Activated CD8-positive, alpha-beta memory T cell treated with anti-CD3 and anti-CD28 coated beads, Interleukin-2, amount 10 ng/mL, durations not matched to agents 7 days and 5 days (primary cell): ENCODE measurements at places on chromosomes 5 and 9.

- no peaks in the 10 kb centered on the region for H3K36me3 ChIP-seq
- peaks cover 17% of the 10 kb centered on the region for H3K27me3 ChIP-seq
- H3K27ac ChIP-seq, result no peak overlapping the region
- H3K4me3 ChIP-seq, result no peak overlapping the region
Measured at GRCh38 chr9:97564291-97565175, 63.1 kb downstream of the TMOD1 start.

GRCh38 chr5:177489119-177489716 lies 8.2 kb downstream of the PDLIM7 start:
- H3K4me1 ChIP-seq, result peaks cover 12% of the 10 kb centered on the region
- no peak for DNase-seq
- H3K27ac ChIP-seq, result no peak overlapping the region
- no peaks in the 10 kb centered on the region for H3K27me3 ChIP-seq
- peaks cover 15% of the 10 kb centered on the region for H3K36me3 ChIP-seq

DNA sequence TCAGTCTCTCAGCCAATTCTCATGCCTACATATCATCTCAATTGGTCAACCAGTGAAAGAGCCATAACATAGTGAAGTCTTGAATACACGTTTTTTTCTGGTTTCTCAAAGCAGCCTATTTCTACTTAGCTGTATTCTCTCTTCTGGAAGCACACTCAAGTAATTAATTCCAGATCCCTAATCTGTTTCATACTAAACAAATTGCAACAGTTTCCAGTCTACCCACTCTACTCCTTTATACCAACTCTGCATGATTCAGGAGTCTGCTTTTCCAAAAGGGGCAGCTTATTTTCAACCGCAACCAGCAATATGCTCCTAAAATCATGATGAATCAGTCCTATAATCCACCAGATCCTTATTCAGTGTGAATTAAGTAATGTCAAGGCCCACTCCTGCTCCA lies 211.7 kb downstream of the TLE1 start:
- H3K36me3 ChIP-seq, result no peaks in the 10 kb centered on the region
- H3K4me1 ChIP-seq, result no peaks in the 10 kb centered on the region
- no peaks in the 10 kb centered on the region for H3K27me3 ChIP-seq
- no peak overlapping the region for H3K4me3 ChIP-seq

DNA sequence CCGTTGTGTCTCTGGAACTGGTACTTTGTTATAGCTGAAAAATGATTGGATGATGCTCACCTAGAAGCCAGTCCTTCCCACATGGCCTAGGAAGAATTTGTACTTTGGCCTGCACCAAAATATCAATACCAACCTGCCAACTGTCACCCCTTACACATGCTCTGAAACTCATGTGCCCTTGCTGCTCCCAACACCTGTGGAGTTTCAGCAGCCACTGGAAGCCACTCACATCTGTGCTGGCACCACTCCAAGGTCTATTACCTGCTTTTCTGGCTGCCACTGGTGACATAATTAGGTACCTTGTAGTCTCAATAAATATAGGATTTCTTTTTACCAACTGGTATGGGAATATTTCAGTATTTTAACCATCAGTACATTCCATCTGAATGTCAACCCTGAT lies 363.6 kb downstream of the SH3GL2 start:
- H3K36me3 ChIP-seq, result no peaks in the 10 kb centered on the region
- no peaks in the 10 kb centered on the region for H3K4me1 ChIP-seq
- no peaks in the 10 kb centered on the region for H3K27me3 ChIP-seq
- no peak overlapping the region for H3K4me3 ChIP-seq
- DNase-seq, result no peak

GRCh38 chr9:123073991-123074422 lies 40.5 kb downstream of the GPR21 start:
- peaks cover 12% of the 10 kb centered on the region for H3K36me3 ChIP-seq
- peaks cover 3% of the 10 kb centered on the region for H3K4me1 ChIP-seq
- H3K27ac ChIP-seq, result no peak overlapping the region
- no peak for DNase-seq

DNA sequence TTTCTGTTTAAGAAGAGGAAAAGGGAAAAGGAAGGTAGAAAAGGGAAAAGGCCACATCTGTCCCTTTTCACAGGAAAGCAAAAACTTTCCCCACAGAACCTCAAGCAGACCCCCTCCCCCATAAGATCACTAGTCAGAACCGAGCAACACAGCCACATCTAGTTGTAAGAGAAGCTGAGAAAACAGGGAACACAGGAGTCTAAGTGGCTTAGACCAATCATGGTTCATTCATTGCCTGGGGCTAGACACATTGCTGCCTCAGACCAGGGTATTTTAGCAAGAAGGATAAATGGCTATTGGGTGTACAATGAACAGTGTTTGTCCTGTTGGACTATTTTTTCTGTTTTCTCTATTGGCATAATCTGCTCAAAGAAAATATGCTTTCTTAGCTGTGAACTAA lies 98.0 kb downstream of the ARL15 start:
- no peaks in the 10 kb centered on the region for H3K4me1 ChIP-seq
- H3K27me3 ChIP-seq, result no peaks in the 10 kb centered on the region
- no peaks in the 10 kb centered on the region for H3K36me3 ChIP-seq

GRCh38 chr5:140239939-140240700 lies 62.8 kb downstream of the PFDN1 start:
- H3K27ac ChIP-seq, result no peak overlapping the region
- peaks cover 8% of the 10 kb centered on the region for H3K4me1 ChIP-seq
- peak; percentile 75 for DNase-seq
- no peaks in the 10 kb centered on the region for H3K27me3 ChIP-seq
- H3K4me3 ChIP-seq, result no peak overlapping the region
- peaks cover 5% of the 10 kb centered on the region for H3K36me3 ChIP-seq

DNA sequence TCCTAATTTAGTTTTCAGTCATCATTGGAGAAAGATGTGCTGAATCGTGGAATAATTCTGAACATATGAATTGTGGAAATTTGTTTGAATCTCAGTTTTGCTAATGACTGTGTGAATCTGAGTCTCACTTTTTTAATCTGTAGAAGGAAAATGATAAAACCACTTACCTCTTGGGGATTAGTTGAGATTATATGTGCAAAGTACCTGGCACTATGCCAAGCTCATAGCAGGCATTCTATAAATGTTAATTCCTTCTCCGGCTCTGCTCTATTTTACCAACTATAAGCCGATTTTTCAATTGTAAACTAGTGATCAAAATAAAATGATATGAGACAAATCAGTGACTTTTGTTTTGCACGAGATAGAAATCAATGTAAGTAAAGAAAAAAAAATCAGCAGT lies 290.8 kb downstream of the TRPM3 start:
- H3K4me1 ChIP-seq, result no peaks in the 10 kb centered on the region
- no peak overlapping the region for H3K27ac ChIP-seq
- no peaks in the 10 kb centered on the region for H3K36me3 ChIP-seq
- no peak overlapping the region for H3K4me3 ChIP-seq
- H3K27me3 ChIP-seq, result peaks cover 2% of the 10 kb centered on the region
- no peak for DNase-seq

DNA sequence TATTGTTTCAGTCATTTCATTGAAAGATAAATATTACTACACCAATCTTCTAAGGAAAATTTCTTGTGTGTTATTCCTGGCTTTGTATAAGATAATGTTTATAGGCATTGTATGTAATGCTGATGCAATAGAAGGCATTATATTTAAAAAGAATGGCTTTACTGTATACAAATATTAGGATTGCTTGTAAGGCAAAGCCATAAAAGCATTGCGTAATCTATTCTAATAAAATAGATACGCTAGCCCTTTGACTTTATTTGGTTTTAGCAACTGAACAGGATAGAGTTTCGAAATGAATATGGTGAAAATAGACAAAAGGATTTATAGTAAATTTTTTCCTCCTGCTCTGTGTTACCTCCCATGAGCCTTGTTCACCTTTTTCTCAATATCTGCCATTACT lies 5.5 kb upstream of the LYSMD3 start:
- H3K4me3 ChIP-seq, result no peak overlapping the region
- H3K27me3 ChIP-seq, result peaks cover 51% of the 10 kb centered on the region
- H3K27ac ChIP-seq, result no peak overlapping the region
- no peaks in the 10 kb centered on the region for H3K4me1 ChIP-seq

DNA sequence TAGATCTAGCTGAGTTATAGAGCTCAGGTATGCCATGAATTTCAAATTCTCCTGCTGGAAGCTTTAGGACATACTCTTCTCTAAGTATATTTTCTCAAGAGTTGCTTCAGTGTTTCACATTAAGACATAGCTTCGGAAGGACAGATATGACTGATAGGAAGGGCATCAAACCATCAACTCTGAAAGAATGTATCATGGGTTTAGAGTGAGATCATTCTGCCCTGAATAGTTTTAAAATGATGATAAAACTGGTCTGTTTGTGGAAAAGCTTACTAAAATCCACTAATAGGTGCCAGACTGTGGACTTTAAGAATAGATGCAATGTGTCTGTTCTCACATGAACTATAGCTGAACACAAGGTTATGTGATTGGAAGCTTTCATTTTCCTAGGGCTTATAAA lies 8.4 kb downstream of the SPEF2 start:
- H3K27ac ChIP-seq, result peak overlapping the region; percentile 66
- no peak for DNase-seq
- no peaks in the 10 kb centered on the region for H3K27me3 ChIP-seq
- H3K36me3 ChIP-seq, result peaks cover 33% of the 10 kb centered on the region
- peak overlapping the region; percentile 11 for H3K4me3 ChIP-seq
- peaks cover 39% of the 10 kb centered on the region for H3K4me1 ChIP-seq

DNA sequence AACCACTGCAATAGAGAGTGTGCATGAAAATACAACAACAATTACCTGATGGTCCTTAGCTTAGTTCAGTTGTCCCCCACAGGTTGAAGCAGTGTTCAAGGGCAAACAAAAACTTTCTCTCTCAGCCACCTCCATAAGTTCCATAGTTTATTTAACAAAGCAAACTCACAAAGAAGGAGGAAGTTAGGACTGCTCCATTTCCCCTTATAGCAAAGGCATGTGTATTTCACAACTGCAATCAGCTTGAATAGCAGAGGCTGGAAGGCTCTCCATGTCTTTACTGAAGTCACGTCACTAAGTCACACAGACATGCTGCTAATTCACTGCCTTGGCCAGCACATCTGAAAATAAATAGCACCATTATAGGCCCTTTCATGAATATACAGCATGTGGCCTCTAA lies 43.3 kb downstream of the DOCK8 start:
- H3K36me3 ChIP-seq, result peaks cover 41% of the 10 kb centered on the region
- no peaks in the 10 kb centered on the region for H3K27me3 ChIP-seq
- no peak overlapping the region for H3K4me3 ChIP-seq
- DNase-seq, result no peak
- peaks cover 30% of the 10 kb centered on the region for H3K4me1 ChIP-seq

- peaks cover 8% of the 10 kb centered on the region for H3K36me3 ChIP-seq
- no peak overlapping the region for H3K4me3 ChIP-seq
- no peak overlapping the region for H3K27ac ChIP-seq
- H3K4me1 ChIP-seq, result no peaks in the 10 kb centered on the region
- no peak for DNase-seq
- no peaks in the 10 kb centered on the region for H3K27me3 ChIP-seq
Measured at GRCh38 chr5:61394078-61394704, 62.1 kb downstream of the ZSWIM6 start.

- H3K4me1 ChIP-seq, result no peaks in the 10 kb centered on the region
- H3K36me3 ChIP-seq, result no peaks in the 10 kb centered on the region
- H3K4me3 ChIP-seq, result no peak overlapping the region
Measured at GRCh38 chr5:89946916-89947315, 462.6 kb downstream of the CETN3 start.

DNA sequence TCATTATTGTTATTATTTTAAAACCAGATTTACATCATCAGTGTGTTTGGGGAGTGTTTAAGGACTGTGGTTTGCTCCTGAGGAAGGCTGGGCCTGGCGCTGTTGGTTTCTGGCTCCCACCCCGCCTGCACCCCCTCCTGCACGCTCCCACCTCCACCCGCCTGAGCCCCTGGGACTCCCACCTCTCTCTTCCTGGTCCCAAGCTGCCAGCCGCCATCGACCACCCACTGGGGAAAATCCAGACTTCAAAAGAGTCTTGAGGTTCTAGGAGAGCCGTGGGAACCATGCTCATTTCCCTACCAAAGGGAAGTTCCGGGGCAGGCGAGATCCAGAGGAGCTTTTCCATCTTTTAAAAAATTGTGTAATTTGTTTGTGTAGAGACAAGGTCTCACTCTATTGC lies 35.0 kb upstream of the FUBP3 start:
- H3K4me3 ChIP-seq, result no peak overlapping the region
- peaks cover 16% of the 10 kb centered on the region for H3K27me3 ChIP-seq
- no peaks in the 10 kb centered on the region for H3K36me3 ChIP-seq
- no peak overlapping the region for H3K27ac ChIP-seq

- H3K27ac ChIP-seq, result no peak overlapping the region
- H3K4me1 ChIP-seq, result peaks cover 2% of the 10 kb centered on the region
- H3K4me3 ChIP-seq, result no peak overlapping the region
- DNase-seq, result no peak
- H3K36me3 ChIP-seq, result no peaks in the 10 kb centered on the region
- no peaks in the 10 kb centered on the region for H3K27me3 ChIP-seq
Measured at GRCh38 chr5:82720213-82721086, 356.7 kb downstream of the TMEM167A start.

GRCh38 chr5:173780235-173781234 lies 107.6 kb upstream of the CPEB4 start:
- H3K4me1 ChIP-seq, result peaks cover 18% of the 10 kb centered on the region
- H3K27me3 ChIP-seq, result no peaks in the 10 kb centered on the region
- no peaks in the 10 kb centered on the region for H3K36me3 ChIP-seq
- DNase-seq, result no peak
- no peak overlapping the region for H3K27ac ChIP-seq
- H3K4me3 ChIP-seq, result no peak overlapping the region

DNA sequence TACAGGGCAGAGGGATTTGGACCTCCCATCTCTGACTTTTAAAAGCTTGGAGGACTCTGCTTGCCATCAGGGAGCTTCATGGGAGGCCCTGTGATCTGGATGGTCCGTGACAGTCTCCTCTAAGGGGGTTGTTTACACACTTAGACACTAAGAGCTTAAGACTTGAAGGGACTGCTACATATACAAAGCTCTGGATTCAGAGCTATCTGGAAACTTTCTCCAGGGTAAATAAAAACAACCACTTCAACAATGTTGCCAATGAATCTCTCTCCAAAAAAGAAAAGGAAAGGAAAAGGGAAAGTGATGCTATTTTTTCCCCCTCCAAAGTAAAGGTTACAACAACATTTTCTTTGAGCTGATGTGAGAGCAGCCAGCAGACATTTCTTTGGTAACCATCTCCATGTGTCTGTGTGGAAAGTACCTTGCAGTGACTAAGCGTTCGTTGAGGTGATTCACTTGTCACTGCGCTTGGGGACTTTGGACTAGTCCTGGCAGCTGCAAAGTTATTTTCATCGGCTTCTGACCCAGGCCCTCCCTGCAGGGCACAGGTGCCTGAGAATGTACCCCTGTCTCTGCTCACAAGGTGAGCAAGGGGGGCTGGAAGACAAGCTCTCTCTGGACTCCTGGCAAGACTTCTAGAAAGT lies 262.1 kb upstream of the KLF4 start:
- no peak overlapping the region for H3K4me3 ChIP-seq
- H3K27me3 ChIP-seq, result no peaks in the 10 kb centered on the region
- DNase-seq, result no peak
- no peaks in the 10 kb centered on the region for H3K4me1 ChIP-seq
